ENCODE measurements at places on chromosomes 2 and 18.

DNA sequence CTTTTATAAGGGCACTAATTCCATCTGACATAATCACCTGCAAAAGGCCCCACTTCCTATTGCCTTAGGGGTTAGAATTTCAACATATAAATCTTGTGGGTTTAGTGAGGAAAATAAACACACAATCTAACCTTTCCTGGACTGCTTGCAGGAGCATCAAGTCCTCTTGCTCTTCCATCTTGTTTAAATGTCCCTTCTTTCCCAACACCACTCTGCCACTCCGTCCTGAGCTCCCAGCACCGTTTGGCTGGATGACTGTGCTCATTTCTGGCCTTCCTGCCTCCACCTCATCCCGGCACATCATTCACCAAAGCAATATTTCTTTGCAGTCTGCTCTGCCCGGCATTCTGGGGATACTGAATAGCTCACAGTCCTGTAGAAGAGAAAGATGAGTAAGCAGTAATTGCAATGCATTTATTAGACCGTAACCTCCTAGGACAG is 247.8 kb downstream of the BCL2 start:
- DNase-seq = no peak

- no peak for DNase-seq
These were observed 32.4 kb upstream of the SNED1 start for GRCh38 chr2:240965905-240966456.

DNA sequence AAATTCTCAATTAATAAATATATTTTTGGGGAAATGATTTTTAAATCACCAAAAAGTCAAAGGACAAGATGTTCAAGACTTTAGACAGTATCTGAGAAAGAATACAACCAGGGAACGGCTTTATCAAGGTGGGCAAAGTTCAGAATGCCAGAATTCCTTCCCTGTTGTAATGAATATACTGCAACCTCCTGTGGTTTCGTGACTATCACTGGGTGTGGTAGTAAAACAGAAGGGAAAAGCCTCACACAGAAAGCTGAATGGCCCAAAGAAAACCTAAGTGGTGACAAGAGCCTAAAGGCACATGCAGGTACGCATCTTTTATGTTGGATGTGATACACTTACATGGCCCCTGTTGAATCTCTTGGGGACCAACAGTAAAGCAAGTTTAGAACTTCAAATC is 37.1 kb downstream of the MBD2 start:
- no peak for DNase-seq

- DNase-seq = no peak
These were observed 32.0 kb downstream of the SLC14A1 start for GRCh38 chr18:45755934-45756333.

- DNase-seq = no peak
These were observed 15.8 kb downstream of the C18orf63 start for GRCh38 chr18:74331404-74331803.

DNA sequence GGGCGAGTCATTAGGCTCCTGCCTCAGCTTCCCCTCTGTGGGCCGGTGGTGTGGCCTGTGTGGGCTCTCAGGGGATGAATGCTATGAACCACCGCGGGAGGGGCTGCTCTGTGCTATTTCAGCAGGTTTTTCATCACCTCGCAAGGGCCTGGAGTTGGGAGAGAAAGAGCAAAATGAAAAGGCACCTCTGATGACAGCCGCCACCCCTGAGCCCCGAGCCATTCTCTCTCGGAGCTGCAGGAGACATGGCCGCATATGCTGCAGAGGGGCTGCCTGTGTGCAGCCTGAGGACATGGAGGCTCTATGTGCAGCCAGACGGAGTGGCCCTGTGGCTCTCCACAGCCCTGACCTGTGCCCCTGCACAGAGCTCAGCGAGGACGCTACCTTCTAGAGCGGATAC is 96.2 kb upstream of the CTDP1 start:
- no peak for DNase-seq

GRCh38 chr2:48946449-48947048 is 191.0 kb upstream of the LHCGR start:
- DNase-seq = no peak

DNA sequence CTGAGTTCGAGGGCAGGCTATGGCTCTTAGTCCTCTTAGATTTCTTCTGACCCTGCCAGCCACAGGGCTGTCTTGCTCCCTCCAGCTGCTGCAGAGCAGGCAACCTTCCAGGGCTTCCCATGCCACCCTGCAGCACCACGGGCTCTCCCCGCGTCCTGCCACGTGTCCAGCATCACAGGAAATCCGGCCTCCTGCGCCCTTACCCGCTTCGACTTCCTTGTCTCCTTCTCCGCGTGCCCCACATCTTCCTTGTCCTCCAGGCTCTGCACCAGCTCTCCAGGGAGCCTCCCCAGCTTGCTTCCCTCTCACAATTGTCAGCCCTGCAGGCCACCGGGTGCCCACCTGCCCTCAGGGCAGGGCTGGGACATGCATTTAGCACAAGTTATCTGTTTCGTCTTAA is 253.5 kb downstream of the DCDC2C start:
- no peak for DNase-seq

DNA sequence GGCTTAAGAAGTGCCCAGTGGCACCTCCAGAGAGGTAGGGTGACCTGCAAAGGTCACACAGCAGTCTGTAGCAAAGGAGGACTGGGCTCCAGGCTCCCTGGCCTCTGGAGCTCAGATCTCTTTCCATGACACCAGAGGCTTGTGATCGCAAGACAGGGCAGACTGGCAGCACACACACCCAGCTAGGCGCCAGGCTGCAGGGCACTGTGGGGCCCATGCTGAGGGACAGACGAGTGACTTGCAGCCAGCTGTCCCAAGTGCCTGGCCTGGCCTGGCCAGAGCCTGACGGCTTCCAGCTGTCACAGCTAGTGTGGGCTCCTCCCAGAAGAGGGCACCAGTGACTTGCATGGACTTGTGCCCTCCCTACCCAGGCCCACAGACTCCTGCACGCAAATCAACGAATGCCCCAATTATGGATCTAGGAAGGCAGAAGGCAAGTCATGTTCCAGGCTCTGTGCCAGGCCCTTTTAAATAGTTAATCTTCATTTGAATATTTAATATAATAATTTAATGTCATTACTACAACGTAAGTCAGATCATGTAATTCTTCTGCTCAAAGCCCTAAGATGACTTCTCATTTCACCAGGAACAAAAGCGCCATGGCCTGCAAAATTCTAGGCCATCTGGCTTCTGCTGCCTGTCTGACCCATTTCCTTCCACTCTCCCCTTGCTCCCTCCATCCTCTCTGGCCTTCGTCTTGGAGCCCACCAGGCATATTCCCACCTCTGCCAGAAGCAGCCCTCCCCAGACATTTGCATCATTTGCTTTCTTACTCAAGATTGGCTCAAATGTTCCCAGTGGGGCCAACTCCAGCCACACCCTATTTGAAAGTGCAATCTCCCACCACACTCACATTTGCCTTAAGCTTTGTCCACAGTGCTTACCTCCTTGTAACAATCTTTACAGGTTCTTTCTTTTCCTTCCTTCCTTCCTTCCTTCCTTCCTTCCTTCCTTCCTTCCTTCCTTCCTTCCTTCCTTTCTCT is 3.7 kb upstream of the SPEG start:
- no peak for DNase-seq

DNA sequence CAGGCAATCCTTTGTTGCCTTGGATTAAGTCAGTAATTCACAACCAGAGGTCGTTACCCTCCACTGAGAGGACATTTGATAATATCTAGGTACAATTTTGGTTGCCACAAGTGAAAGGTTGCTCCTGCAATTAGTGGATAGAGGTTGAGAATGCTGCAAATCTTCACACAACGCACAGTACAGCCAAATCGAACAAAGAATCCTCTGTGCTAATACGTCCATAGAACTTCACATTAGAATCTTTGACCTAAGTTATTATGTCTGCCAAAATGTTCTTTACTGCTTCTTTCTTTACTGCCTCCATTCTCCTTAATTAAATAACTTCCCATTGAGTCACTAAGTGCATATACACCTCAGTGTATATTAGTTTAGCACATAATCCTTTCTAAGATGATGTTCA is 879.5 kb downstream of the TRIB2 start:
- DNase-seq = no peak

GRCh38 chr2:240895656-240896388 is at the start of gene MAB21L4:
Gene MAB21L4, minus strand, starts transcription at chr2:240896156. Its CDS starts 159 bp downstream, at chr2:240895997.
- no peak for DNase-seq

DNA sequence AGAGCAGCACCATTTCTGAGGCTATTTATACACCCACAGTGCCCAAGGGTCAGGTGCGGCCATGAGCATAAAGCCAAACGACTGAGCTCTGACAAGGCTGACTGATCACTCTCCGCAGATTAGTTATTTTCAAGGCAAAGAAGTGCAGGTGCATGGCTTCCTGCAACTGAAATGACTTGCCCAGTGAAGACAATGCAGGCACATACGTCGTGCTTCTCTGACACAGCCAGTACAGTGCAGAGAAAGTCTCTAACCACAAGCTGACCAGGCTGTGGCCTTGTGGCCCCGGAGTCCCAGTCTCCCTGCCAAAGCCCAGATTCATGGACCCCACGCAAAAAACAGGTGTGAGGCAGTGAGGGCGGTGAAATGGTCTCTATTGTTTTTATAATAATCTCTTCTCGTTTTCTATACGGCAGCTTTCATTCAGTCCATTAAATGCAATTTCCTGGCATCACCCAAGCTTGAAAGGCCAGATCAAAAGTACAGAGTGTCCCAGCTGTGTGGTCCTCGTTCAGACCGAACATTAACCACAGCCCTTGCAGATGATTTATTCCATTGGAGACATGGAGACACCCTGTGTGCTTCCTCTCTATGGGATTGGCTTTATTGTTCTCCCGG is 447.0 kb upstream of the ID2 start:
- no peak for DNase-seq

DNA sequence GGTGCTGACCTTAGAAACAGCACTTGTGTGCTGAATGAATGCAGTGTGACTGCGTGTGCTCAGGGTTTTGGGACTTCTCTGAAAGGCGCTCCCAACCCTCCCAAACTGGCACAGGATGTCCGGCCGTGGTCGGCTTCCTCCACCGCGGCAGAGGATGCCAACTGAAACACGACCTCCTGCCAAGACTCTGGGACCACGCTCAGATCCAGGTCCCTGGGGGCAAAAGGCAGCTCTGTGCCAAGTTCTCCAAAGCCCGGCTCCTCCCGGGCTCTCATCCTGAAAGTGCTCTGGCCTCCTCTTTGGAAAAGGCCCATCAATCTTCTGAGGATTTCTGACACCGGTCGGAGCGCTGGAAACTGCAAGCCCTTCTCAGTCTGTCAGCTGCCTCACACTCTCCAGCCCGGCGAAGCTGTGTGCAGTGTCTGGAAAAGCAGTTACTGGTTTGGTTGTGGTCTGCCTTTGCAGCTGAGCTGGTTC is 32.3 kb upstream of the ZBTB7C start:
- DNase-seq = no peak

DNA sequence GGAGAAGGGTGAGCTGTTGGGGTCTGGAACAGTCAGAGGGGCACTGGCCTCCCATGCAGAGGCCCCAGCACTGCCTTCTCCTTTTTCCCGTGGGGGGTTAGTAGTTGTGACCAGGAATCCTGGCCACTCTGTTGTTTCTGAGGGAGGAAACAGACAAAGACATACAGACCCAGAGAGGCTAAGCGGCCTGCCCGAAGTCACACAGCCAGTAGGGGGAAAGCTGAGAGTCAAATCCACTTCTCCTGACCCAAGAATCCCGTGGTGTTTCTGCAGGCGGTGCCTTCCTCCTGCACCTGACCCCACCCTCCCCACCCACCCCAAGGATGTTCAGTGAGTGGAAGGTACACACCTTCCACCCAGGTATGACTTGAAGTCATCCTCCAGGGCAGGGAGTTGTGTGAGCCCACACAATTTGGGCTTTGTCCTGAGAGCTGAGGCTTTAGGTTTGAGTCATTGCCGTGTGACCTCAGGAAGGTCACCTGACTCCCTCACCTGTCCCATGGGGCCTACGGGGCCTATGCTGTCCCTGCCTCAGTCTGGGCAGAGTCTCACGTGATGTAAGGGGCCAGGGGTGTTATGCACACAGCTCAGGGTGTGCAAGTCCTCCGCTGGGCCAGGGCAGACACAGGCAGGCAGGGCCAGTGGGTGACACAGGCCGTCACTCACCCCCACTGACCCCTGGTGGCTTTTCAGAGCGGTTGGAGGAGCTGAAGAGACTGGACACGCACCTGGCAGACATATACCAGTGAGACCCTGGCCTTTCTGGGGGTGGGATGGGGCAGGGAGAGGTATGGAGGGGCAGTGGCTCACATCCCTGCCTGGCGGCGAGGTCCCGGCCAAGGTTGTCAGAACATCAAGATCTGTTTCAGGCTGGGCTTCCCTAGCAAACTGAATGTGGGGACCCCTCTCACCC is 5.0 kb downstream of the NT5DC4 start:
- no peak for DNase-seq

DNA sequence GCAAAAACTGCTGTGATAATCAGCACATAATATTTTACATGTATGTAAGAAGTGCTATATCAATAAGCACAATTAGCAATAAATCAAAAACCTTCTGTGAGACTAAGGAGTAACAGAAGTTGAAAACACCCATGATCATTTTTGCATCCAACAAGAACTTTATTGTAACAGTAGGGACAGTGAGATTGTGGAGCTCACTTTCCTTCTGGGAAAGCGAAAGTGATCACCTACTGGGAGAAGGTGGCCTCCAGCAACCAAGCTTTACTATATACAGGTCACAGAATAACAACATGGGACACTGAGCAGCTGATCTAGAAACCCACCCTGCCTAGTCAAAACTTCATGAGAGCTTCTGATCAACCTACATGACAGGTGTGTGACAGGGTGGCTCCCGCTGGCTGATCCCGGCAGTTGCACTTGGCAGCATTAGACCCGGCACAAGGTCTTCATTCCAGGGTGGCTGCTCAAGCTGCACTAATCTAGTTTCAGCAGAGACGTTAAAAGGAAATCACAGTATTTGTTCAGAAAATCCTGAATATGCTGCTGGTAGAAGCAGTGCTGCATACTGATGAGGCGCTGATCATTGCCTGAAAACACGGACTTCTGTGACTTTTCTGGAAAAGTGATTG is 63.5 kb upstream of the ARL5A start:
- no peak for DNase-seq

GRCh38 chr18:78612801-78613200 is 366.8 kb upstream of the SALL3 start:
- no peak for DNase-seq

DNA sequence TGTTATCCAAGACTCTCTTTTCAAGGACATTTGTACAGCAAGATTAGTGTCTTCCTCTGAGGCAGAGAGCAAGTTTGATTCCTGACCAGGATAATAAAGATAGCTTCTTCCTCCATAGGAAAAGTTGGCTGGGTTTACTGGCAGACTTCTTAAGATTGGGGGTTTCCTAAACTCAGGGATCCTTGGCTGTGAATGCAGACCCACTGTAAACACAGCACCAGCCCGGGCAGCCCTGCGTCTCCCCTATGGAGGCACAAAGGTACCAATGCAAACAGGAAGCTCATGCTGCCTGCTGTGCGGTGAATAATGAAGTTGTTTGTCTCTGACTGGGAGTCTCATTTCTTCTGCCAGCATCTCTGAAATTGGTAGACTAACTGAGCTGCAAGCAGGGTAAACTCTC is 96.2 kb upstream of the ARHGAP28 start:
- no peak for DNase-seq

DNA sequence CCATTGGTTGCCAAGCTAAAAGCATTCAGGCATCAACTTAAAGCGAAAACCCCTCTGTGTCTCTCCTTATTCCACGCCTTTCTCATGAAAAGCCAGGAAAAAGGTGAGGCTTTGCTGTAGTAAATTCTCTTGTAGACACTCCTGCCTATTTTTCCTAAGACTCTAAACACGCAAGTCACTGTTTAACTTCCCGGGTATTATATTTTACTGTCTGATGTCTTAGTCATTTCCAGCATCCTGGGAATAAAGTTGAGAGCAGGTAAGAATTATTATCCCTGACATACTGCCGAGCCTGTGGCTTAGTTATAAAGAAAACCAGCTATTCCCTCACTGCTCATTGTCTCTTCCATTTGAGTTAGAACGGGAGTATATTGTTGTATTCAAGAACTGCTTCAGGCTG is 112.4 kb upstream of the GATA6 start:
- no peak for DNase-seq

- peak; percentile 52 for DNase-seq
These were observed 32.8 kb downstream of the TTC32 start for GRCh38 chr2:19868701-19869580.

Measured in stimulated activated CD8-positive, alpha-beta memory T cell treated with anti-CD3 and anti-CD28 coated beads, Interleukin-7, amount 100 ng/mL, for 1 hour (primary cell).